ENCODE measurements at places on chromosomes 4 and X. TPM values are rescaled to one million over a fixed set of nuclear protein-coding genes. Genes with fewer than 3 reads are reported as not detected.

DNA sequence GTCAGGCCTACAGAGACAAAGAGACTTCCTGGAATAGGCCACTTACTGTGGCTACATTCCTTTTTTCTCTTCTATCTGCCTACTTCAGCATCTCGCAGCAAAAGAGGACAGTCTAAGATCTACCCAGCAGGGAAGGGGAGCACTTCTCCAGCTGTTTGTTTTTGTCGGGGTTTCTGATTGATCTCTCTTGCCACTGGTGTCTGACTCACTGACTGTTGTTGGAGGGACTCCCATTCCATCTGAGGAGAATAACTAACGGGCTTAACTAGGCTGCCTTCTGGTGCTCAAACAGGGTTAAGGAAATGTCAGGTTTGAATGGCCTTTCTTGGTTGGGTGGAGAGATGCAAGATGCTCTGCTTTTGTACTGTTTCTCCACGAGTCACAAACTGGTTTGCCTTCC is 100.2 kb upstream of the TMEM164 start:
- peaks cover 4% of the 10 kb centered on the region for H3K27me3 ChIP-seq
- DNase-seq, result no peak
- H3K4me3 ChIP-seq, result no peak overlapping the region
- no peaks in the 10 kb centered on the region for H3K4me1 ChIP-seq
- no peaks in the 10 kb centered on the region for H3K36me3 ChIP-seq
- H3K27ac ChIP-seq, result no peak overlapping the region

DNA sequence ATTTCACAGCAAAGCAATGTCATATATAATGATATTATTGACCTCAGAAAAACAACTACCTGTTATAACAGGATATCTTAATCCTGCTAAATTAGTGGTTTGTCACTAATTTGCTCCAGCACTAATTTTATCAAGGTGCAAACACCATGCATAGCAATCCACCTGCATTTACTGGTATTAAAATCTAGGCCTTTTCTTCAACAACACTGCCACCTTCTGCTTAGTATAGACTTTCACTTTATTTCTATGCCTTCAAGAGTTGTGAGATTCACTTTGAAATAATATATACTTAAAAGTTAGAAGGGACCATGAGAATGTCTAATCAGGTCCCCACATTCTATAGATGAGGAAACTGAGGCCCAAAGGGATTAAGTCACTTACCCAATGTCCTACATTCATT is 82.1 kb upstream of the IQCM start:
- no peaks in the 10 kb centered on the region for H3K4me1 ChIP-seq
- no peak overlapping the region for H3K27ac ChIP-seq
- DNase-seq, result no peak
- H3K36me3 ChIP-seq, result no peaks in the 10 kb centered on the region
- no peak overlapping the region for H3K4me3 ChIP-seq

DNA sequence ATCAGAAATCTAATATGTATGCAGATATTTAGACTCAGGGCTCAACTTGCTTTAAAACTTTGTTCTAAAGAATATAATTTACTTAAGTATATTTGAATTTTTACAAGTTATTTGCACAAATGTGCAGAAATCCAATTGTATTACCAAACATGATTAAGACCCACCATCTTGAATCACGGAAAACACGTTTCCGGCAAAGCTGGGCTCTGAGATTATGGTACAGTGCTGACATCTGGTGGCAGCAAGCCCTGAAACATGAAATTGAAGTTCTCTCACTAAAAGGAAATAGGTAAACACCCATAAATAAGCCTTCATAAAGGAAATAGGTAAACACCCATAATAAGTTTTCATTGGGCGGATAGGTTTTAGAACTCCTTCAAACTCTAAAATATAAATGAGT is 98.3 kb upstream of the MAOA start:
- H3K27ac ChIP-seq, result no peak overlapping the region
- no peaks in the 10 kb centered on the region for H3K4me1 ChIP-seq
- DNase-seq, result peak; percentile 14
- H3K4me3 ChIP-seq, result no peak overlapping the region

GRCh38 chr4:77593993-77594392 is 11.6 kb upstream of the CXCL13 start:
- H3K27ac ChIP-seq, result no peak overlapping the region
- H3K4me3 ChIP-seq, result no peak overlapping the region
- no peaks in the 10 kb centered on the region for H3K4me1 ChIP-seq
- DNase-seq, result no peak

DNA sequence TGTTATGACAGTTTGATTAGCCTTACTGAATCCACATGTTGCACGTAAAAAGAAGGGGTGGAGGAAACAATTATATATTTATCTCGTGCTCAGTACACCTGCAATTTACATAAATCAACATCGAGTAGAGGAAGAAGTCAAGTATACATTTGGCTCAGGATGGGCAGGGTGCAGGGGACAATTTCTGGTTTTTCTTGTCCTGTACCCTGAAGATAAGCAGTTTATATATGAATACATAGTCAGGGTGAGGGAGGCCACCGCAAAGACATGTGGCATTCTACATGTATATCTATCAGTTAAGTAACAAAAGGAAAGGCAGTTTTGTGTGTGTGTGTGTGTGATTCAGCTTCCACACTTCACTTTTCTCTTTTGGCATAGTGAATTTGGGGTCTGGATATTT is 11.1 kb upstream of the EREG start:
- no peak for DNase-seq
- H3K27ac ChIP-seq, result no peak overlapping the region

DNA sequence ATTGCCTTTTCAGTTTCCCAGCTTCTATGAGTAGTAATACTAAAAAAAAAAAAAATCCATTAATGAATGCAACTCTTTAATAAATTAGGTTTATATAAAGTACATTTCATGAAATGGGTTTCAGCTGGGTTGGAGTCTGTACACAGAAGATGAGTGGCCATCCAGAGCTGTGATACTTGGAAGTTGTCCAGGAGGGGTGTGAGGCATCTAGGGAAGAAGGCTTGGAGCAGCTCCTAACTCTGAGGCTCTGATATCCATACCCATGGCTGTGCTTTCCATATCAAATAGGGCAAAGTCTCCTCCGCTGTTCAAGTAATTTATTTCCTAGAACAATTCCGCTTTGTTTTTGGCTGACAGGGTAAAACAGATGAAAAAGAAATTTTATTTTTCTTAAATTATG is 423.3 kb upstream of the TENM3 start:
- H3K27me3 ChIP-seq, result no peaks in the 10 kb centered on the region
- no peak overlapping the region for H3K4me3 ChIP-seq
- no peak for DNase-seq
- H3K27ac ChIP-seq, result no peak overlapping the region

DNA sequence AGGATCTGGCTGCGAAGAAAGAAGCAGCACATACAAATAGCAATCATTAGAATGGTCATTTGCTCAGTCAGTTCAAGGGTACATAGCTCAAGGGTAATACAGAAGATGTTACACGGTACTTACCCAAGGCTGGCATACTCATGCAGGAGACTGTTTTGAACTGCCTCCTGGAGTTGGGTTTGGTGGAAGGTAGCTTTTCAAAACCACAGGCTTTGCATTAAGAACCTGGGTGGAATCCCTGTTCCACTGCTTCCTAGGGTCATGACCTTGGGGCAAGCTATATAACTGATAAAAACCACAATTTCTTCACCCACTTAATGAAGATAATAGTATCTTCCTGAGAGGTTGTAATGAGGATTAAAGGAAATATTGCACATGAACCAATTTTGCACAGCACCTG is 36.5 kb downstream of the TBC1D9 start:
- H3K27me3 ChIP-seq, result no peaks in the 10 kb centered on the region
- no peaks in the 10 kb centered on the region for H3K36me3 ChIP-seq
- DNase-seq, result no peak
- no peak overlapping the region for H3K4me3 ChIP-seq

RNF212 gene
- 0.46 TPM for total RNA-seq

All from psoas muscle (tissue), 8 donors.